OCI-LY7 (cell line): ENCODE measurements at places on chromosomes 2 and 18.

DNA sequence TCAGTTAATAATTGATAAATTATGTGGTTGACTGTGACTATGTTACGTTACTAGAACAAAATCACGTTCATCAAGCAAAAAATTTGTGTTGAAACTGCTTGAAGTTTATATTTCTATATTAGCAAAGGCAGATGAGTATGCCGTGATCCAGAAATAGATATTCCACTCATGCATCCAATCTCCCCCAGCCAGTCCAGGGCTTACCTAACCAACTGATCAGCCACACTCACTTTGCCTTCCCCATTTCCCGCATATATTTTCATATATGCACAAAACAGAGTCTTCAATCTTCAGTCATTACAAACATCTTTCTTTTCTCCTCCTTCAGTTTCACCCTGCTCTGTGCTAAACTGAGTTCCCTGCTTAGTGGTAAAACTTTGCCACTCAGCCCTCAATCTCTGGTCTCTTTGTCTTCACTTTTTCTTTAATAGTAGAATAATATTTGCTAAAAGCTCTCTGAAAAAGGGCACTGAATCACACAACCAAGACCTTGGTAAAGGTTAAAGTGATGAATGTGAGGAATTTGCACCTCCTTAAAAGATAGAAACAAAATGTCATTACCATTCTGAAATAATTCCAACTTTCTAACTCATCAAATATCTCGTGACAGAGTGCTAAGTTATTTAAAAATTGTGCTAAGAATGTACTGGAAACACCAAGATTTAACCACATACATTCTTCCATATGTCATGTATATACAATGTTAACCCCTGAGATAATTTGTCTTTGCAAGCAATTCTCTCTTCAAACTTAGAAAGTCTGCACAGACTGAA is 893.2 kb upstream of the CRIM1 start:
- DNase-seq = no peak

DNA sequence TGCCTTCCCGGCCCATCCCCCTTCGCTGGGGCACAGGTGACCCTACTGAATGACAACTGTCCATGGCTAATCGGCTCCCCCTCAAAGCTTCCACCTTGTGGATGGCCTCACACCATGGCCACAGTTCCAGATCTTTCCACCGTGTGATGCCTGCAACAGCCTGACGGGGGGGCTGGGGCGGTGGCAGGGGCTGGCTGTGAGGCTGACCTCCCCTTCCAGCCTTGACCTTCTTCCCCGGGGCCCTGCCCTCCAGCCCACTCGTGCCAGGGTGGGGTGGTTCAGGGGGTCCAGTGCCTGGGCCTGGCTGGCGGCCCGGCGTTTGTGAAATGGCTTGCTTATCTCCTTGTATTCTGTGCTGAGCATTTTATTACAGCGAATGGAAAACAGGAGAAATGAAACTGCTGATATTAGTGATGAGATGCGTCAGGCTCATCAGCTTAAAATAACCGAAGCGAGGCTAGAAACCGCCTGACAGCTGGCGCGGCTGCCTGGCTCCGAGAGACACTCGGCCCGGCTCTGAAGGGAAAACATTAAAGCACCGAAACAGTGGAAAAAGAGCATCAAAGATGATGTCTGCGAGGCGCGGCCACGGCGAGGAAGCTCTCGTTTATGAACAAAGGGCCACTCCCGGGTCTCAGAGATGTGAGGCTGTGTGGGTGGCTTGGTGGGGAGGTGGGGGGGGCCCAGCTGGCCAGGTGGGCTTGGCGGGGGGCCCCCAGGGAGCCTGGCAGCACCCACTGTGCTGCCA is 916 bp upstream of the PDCD1 start:
- DNase-seq = no peak

DNA sequence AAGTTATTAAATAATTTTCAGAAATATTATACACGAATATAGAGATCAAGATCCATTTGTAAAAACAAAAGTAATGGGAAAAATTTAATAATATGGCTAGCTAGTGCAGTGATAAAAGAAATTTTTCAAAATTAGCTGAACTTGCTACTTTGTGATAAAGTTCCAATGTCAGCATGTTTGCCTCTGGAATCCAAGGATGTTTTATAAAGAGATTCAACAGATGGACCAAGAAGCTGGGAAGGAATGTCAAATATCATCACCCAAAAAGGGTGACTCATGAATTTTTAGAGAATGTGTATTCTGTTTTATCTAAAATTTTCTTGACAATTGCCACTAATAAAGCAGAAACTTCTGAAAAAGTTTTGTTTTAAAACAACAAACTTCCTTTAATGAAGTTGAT is 95.3 kb downstream of the FSIP2 start:
- DNase-seq = no peak

- DNase-seq = peak; percentile 53
These were observed at the start of gene PHLPP1 for GRCh38 chr18:62715436-62715758. Gene PHLPP1, plus strand, starts transcription at chr18:62715541. Its CDS starts 143 bp downstream, at chr18:62715684.

DNA sequence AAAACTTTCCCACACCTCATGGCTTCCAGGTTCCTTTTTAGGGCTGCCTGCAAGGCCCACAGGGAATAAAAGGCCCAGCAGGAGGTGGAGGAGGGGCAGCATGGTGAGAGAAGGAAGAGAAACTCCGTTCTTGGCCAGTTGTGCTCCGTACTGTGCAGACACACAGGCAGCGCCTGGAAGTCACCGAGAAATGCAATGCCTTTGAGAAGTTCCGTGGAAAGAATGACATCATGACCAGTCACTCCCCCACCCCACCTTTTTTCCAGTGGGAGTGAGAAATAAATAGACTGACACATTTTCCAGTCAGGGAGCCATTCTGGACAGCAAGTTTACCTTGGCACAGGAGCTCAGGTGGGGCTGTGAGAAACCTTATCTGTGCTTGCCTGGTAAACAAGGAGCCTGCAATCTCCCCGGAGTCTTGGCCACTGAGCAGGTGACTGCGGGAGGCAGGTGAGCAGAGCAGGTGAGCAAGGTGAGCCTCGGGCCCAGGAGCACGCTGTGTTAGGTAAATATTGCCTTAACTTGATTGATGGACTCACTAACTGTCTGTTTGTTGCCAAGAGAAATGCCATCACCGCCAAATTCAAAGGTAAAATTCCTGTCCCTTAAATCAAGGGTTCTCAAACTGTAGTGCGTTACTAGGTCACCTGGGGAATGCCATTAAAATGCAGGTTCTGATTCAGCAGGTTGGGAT is 13.5 kb upstream of the LBH start:
- DNase-seq = no peak

DNA sequence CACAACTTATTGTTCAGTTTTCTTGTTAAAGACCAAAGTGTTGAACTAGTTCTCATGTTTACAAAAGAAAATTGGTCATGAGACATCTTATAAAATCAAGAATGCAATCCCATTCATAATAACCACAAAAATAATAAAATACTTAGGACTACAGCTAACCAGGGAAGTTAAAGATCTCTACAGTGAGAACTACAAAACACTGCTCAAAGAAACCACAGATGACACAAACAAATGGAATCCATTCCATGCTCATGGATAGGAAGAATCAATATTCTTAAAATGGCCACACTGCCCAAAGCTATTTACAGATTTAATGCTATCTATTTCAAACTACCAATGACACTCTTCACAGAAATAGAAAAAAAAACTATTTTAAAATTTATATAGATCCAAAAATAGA is 1354.8 kb upstream of the CDH2 start:
- DNase-seq = no peak

- no peak for DNase-seq
These were observed 141.9 kb upstream of the CTAGE1 start for GRCh38 chr18:22559414-22560274.
